ENCODE measurements at places on chromosomes 3 and 15.

- DNase-seq, result no peak
Observed at GRCh38 chr3:137988982-137989381, 21.0 kb upstream of the CLDN18 start.

DNA sequence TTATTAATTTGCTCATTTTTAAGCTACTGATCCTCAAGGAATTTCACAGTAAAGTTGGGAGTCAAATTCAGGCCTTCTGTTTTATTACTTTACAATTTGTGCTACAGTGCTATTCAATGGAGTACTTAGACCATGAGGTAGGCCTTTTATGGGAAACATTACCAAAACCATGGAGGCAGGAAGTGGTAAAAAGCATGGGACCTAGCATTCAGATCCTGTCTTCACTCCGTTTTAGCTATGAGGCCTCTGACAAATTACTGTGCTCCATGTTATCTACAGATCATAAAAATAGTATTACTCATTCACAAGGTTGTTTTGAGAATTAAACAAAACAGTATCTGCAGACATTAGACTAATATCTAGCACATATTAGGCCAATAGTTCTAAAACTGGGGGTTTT lies 140.6 kb upstream of the SLITRK3 start:
- DNase-seq, result no peak

DNA sequence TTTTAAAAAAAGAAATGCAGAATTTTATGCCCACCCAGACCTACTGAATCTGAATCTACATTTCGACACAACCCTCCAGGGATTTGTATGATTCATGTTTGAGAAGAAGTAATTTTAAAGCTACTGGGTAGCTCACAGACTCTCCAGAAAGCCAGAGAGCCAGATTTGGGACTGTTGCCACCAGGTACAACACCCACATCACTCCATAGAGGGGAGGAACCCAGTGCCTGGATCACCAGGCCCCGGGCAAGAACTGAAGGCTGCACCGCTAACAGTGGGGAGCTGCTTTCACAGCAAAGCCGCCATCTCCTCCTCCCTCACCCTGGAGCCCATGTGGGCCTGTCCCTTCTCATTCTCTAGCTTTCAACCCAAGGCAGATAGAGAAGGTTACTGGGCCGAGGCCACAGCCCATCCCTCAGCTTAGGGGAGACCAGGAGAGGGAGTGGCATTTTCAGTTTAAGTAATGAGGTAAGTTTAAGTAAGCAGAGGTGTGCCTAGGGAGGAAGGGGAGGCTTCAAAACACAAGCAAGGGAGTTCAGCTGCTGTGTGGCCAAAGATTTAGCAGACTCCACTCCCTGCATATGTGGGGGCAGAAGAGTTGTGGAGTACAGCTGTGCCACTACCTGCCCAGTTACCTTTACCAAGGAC lies 109.8 kb downstream of the IL12A start:
- DNase-seq, result no peak

GRCh38 chr3:9902372-9903237 lies at the start of gene IL17RE:
IL17RE (plus strand) TSS chr3:9902848; CDS start chr3:9902933, 85 bp downstream.
- no peak for DNase-seq

DNA sequence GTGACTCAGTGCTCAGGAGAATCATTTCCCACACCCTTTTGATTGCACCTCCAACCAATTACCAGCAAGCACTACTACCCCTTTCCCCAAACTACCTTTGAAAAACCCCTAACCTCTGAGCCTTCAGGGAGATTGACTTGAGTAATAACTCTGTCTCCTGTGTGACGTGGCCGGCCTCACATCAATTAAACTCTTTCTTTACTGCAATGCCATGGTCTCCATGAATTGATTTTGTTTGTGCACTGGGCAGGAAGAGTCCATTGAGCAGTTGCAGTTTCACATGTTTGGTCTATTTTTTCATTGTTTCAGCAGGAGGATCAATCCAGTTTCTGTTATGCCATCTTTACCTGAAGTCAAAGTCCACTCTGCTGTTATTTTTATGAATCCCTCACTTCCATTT lies 32.4 kb downstream of the SCN11A start:
- DNase-seq, result no peak

DNA sequence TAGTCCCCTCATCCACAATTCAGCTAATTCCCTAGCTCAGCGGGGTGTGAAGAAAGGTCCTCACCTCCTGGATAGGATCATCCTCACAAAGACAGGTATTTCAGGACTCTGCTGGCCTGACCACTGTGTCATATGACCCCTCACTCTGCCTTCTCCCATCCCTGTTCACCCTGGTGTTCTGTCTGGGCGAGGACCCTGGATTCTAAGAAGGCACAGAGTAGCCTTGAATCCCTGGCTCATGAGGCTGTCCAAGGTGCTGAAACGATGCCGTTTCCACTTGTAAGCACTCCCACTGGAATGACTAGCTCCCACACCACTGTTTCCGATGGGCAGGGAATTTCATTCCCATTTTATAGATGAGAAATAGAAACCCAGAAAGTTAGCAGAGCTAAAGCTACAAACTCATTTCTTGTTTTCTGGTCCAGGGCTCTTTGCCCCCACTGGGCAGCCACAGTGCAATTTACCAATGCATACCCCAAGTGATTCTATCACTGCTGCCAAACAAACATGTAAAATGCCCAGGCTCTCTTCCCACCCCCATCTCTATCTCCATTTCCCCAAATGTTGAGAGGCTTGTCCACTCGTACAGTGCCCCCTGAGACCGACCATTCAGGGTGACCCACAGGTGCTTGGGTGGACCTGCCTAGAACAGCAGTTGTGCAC lies 83.2 kb downstream of the RAB11A start:
- no peak for DNase-seq

GRCh38 chr3:47342151-47342550 lies 38.7 kb upstream of the PTPN23 start:
- no peak for DNase-seq

DNA sequence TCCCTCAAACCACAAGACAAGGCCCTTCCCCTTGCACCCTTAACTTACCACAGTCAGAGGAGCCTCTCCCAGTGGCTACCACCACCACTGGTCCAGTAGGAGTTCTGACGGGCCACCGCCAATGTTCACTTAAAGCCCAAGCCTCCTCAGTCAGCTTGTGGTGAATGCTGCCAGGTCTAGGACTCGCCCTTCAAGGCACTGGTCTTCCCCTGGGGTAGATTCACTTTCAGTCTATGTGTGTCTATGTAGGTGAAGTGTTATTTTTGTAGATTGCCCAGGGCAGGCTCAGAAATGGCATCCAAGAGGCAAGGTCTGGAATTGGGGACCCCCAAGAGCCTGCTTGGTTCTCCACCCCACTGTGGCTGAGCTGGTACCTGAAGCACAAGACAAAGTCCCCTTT lies 15.4 kb upstream of the CASR start:
- no peak for DNase-seq

- DNase-seq, result no peak
Observed at GRCh38 chr15:94081829-94082228, 149.5 kb upstream of the MCTP2 start.

DNA sequence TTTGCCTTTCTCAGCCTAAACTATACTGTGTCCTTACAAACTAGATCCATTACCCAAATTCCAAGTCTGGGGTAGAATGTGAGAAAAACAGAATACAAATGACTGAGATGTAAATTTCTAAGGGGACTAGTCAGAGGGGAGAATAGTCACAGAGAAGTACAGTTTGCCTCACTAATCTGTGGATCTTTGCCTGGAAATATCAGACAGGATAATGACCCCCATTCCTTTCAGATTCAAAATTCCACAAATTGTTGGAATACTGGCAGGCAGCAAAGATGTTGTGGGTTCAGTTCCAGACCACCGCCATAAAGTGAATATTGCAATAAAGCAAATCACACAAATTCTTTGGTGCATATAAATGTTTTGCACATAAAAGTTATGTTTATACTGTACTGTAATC lies 762.8 kb upstream of the NR2F2 start:
- no peak for DNase-seq

GRCh38 chr3:53544357-53544756 lies 49.9 kb downstream of the CACNA1D start:
- DNase-seq, result no peak

DNA sequence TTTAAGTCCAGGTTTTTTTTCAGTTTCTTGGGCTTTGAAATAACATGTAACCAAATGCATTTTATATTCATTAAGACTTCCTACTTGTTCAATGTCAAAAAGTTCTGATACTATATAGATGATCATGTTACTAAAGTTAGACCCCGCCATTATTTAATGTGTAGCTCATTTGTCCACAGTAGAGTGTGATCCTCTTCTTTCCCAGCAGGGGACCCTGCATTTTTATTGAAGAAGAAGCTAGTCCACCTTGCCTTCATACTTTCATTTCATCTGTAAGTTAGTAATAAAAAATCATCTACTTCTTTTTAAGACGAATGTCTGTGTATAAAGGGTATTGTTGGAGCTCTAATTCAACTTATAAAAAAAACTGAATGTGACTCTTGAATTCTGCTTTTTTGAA lies 404.6 kb downstream of the SI start:
- DNase-seq, result no peak

DNA sequence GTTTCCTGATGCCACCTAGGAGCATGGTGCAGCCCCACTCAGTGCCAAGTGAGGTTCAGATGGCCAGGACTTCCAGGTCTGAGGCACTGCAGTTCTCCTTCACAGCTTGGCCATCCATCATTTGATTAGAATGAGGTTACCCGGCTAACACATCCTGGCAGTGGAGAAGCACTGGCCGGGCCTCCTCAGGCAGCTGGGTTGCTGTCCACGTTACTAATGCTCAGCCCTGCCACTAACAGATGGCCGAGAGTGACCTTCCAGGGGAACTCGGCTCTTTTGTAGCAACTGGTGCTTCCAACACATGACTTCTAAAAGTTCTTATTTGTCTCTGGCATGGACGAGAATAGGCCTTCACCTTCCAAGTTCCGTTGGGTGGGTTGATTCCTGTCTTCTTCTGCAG lies 204.6 kb upstream of the CFAP20DC start:
- no peak for DNase-seq

DNA sequence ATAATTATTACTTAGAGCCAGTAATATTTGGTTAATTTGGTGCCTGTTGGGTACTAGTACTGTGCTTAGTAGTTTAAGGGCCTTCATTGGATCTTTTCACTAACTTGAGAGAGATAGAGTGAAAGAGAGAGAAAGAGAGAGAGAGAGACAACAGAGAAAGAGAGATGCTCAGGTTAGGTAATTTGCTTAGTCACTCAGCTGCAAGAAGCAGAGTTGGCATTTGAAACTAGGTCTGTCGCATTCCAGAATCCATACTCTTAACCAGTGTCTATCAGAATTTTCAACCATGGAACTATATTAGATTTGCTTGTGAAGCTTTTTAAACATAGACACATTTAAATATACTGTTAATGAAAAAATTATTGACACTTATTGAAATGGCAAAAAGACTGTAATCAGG lies 31.1 kb upstream of the NUDT16 start:
- DNase-seq, result no peak

GRCh38 chr3:85377115-85377514 lies 418.3 kb downstream of the CADM2 start:
- DNase-seq, result no peak

- DNase-seq, result no peak
Observed at GRCh38 chr15:74381481-74381880, 14.0 kb upstream of the CYP11A1 start.

DNA sequence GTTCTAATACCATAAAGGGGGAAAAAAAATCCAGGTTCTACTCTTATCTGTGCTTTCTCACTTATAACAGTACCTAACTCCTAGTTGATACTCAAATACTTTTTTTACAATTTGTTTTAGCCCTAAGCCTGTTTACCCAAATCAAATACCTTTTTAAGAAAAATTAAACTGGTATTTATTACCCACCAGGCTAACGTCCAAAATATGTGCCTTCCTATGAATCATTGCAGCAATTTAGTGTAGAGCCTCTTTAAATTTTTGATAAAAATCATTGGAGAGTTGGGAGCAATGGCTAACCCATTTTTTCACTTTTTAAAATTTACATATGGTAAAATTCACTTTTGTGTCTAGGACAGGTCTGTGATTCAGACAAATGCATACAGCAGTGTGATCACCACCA lies 27.9 kb downstream of the FILIP1L start:
- no peak for DNase-seq

GRCh38 chr15:50764461-50765194 lies 878 bp downstream of the SPPL2A start:
- DNase-seq, result no peak

- no peak for DNase-seq
Observed at GRCh38 chr3:116553355-116553754, 108.1 kb upstream of the LSAMP start.

- DNase-seq, result no peak
Observed at GRCh38 chr3:8857720-8858367, 88.4 kb upstream of the OXTR start.

DNA sequence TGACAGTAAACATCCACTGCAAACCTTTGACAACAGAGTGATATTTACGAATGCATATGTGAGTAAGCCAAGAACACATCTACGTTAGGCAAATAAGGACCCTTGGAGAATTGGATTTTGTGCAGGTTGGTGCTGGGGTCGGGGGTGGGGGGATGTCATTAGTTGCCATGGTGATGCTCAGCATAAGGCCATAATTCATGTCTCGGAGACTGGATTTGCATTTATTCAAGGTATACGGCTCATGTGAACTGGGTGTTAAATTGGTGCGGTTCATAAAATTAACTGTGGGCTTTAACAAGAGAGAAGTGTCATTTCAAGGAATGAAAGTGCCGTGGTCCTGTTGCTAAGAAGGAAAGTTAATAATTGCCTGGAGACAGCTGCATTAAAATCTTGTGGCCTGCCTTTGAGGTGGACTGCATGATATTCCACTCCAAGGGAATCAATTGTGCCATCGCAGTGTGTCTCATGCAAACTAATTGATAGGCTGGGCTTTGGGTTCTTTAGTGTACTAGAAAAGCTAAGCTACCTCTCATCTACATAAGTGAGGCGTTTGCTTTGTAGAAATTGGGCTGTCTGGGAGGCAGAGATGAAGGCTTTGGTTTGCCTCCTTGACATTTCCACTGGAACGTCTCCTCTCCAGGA lies 228.9 kb upstream of the FEZF2 start:
- no peak for DNase-seq

GRCh38 chr3:191753196-191753595 lies 292.2 kb downstream of the PYDC2 start:
- DNase-seq, result no peak

DNA sequence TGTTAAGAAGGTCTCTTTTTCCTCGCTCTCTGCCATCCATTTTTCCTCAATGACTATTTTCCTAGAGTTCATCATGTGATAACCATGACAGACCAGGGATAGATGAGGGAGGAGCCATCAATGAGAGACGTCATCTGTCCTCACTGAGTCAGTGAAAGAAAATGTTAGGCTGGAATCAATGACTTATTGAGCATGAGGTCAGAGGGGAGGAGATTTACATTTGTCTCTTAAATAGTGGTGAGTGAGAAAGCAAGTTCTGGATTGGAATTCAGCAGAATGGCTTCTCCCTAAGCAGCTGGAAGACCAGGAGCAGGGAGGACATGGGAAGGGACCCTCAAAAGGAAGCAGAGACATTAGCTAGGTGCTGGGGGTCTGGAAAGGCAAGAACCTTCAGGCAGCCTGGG lies 28.2 kb upstream of the USP3 start:
- DNase-seq, result no peak

GRCh38 chr3:112858410-112859069 lies 11.9 kb upstream of the CD200R1L start:
- DNase-seq, result no peak

GRCh38 chr3:178709051-178709450 lies 172.8 kb downstream of the KCNMB2 start:
- no peak for DNase-seq

- no peak for DNase-seq
Observed at GRCh38 chr3:111619833-111620232, 24.7 kb upstream of the ZBED2 start.
